Gastrocnemius medialis (tissue), 4 donors: ENCODE measurements at places on chromosomes 2 and 18.

DNA sequence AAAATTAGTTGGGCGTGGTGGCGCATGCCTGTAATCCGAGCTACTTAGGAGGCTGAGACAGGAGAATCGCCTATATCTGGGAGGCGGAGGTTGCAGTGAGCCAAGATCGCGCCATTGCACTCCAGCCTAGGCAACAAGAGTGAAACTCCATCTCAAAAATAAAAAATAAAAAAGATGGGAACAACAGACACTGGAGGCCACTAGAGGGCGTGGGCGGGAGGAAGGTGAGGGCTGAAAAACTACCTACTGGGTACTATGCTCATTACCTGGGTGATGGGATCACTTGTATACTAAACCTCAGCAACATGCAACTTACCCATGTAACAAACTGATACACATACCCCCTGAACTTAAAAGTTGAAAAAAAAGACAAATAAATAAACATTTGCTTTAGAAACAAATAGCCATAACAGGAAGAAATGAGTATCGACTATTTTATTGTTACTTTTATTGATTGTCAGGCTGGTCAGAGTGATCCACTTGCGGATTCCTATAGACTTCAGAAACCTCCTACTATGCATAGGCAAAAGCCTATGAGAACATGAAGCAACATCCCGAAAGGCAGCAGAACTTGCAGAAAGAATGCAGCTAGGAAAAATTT lies 61.0 kb downstream of the TMEM163 start:
- H3K4me1 ChIP-seq: no peaks in the 10 kb centered on the region
- H3K36me3 ChIP-seq: no peaks in the 10 kb centered on the region
- H3K27ac ChIP-seq: no peak overlapping the region
- H3K4me3 ChIP-seq: no peak overlapping the region
- no peak for DNase-seq

- no peaks in the 10 kb centered on the region for H3K36me3 ChIP-seq
- no peak overlapping the region for H3K27ac ChIP-seq
- H3K4me1 ChIP-seq: peaks cover 7% of the 10 kb centered on the region
- DNase-seq: no peak
- H3K27me3 ChIP-seq: peaks cover 6% of the 10 kb centered on the region
Observed at GRCh38 chr2:109028738-109029489, 39.9 kb upstream of the EDAR start.

GRCh38 chr18:21599585-21600525 lies 649 bp downstream of the ESCO1 start:
- no peak for DNase-seq
- H3K36me3 ChIP-seq: no peaks in the 10 kb centered on the region
- no peaks in the 10 kb centered on the region for H3K27me3 ChIP-seq
- peak overlapping the region; percentile 94 for H3K27ac ChIP-seq

GRCh38 chr2:16777123-16777870 lies 111.7 kb upstream of the CYRIA start:
- H3K27me3 ChIP-seq: no peaks in the 10 kb centered on the region
- DNase-seq: no peak
- H3K36me3 ChIP-seq: no peaks in the 10 kb centered on the region
- H3K27ac ChIP-seq: no peak overlapping the region
- H3K4me3 ChIP-seq: no peak overlapping the region

- peak overlapping the region; percentile 89 for H3K27ac ChIP-seq
- H3K4me3 ChIP-seq: peak overlapping the region; percentile 96
- H3K36me3 ChIP-seq: no peaks in the 10 kb centered on the region
- H3K4me1 ChIP-seq: peaks cover 18% of the 10 kb centered on the region
- no peak for DNase-seq
- H3K27me3 ChIP-seq: no peaks in the 10 kb centered on the region
Observed at GRCh38 chr2:66433945-66434678, 813 bp upstream of the MEIS1 start.

- H3K27me3 ChIP-seq: no peaks in the 10 kb centered on the region
- H3K4me1 ChIP-seq: no peaks in the 10 kb centered on the region
- no peak overlapping the region for H3K4me3 ChIP-seq
- no peak for DNase-seq
- no peaks in the 10 kb centered on the region for H3K36me3 ChIP-seq
- H3K27ac ChIP-seq: no peak overlapping the region
Observed at GRCh38 chr2:16767789-16768476, 102.3 kb upstream of the CYRIA start.

DNA sequence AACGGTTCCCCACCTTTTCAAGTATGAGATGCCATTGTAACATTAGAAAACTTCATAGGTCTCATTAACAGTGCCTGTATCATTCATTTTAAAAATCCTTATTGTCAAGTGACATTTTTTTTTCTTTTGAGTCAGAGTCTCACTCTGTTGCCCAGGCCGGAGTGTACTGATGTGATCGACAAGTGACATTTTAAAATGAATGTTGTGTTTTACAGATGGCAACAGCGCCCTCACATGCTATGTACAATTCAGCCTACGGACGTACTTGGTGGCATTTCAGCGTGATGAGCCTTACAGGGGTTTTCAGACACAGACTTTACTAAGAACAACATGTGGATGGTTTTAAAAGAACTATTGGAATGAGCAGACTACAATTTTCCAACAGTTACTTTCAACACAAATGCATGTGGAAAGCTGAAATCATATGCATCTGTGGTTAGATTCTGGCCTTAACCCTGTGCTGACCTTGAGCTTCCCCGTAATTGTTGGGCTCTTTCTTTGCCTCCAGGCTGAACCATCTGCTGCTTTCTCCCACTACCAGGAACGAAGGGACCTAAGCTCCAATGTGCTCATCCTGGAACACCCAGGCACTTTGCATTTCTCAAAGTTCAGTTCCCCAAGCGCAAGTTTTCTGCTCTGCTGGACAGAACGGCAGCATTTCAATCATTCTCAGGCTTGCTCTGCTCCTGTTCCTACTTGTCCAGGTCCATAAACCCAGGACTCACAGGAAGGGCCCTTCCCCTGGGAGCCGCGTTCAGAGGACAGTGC lies 119.9 kb upstream of the NDUFV2 start:
- no peaks in the 10 kb centered on the region for H3K4me1 ChIP-seq
- no peak for DNase-seq
- no peaks in the 10 kb centered on the region for H3K27me3 ChIP-seq
- no peak overlapping the region for H3K27ac ChIP-seq
- no peaks in the 10 kb centered on the region for H3K36me3 ChIP-seq
